Neural crest cell (in vitro differentiated cells): ENCODE measurements at places on chromosomes 5 and 9. TPM values are rescaled to one million over a fixed set of nuclear protein-coding genes. Genes with fewer than 3 reads are reported as not detected.
A peak's percentile ranks its signal among the peaks of the same experiment; 100 is the strongest.

The PCDHGA3 gene
- total RNA-seq, result 0.16 and 0.33 TPM in 2 replicates

DNA sequence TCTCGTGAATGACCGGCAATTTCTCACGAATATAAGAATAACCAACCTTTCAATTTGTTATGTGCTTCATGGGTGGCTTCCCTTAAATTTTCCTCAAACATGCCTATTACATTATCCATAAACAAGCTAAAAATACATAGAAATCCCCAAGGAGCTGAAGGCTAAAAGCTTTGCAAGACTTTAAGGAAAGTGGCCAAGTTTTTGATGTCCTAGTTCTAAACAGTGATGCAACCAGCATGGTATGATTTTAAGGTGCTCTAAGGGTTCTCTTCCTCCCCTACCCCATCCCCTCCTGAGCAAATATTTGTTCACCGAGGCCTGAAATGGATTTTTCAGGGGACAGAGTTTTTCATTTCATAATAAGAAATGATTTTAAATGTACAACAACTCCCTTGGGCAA is 79.8 kb downstream of the RGS7BP start:
- H3K36me3 ChIP-seq, result no peaks in the 10 kb centered on the region
- DNase-seq, result no peak
- peaks cover 5% of the 10 kb centered on the region for H3K27me3 ChIP-seq

GRCh38 chr9:21761309-21761901 is 41.0 kb upstream of the MTAP start:
- H3K27ac ChIP-seq, result no peak overlapping the region
- no peak overlapping the region for H3K4me3 ChIP-seq
- peaks cover 18% of the 10 kb centered on the region for H3K4me1 ChIP-seq
- no peak for DNase-seq
- peaks cover 2% of the 10 kb centered on the region for H3K27me3 ChIP-seq

GRCh38 chr5:109524555-109524954 is 114.8 kb upstream of the PJA2 start:
- H3K4me1 ChIP-seq, result no peaks in the 10 kb centered on the region
- H3K36me3 ChIP-seq, result no peaks in the 10 kb centered on the region
- H3K4me3 ChIP-seq, result no peak overlapping the region
- no peaks in the 10 kb centered on the region for H3K27me3 ChIP-seq

DNA sequence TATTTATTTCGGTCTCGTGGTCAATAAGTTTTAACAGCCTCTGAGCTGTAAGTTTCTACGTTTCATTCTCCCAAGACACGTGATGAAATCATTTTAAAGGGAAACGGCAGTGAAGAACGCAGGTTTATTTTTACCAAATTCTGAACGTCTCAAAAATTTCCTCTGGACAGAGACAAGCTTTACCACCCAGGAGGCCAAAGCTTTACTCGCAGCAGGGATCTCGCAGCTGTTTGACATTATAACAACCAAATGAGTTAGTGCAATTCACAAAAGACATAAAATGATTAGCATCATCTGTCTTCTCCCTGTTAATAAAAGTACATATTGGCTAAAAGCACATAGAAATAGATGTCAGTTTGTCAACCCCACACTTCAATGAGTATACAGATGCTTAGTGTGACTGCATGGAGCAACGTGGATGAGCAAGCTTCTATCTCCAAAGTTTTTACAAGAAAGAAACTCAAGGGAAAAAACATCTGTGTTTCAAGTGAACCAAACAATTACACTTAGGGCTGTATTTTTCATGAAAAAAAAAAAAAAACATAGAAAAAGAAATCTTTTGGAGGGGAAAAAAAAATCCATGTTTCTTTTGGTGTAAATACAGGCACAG is 2.5 kb downstream of the SEMA5A start:
- peaks cover 38% of the 10 kb centered on the region for H3K4me1 ChIP-seq
- peaks cover 3% of the 10 kb centered on the region for H3K27me3 ChIP-seq
- peak overlapping the region; percentile 91 for H3K4me3 ChIP-seq
- no peak overlapping the region for H3K27ac ChIP-seq

- H3K4me3 ChIP-seq, result peak overlapping the region; percentile 66
- peak overlapping the region; percentile 14 for H3K27ac ChIP-seq
- peaks cover 26% of the 10 kb centered on the region for H3K36me3 ChIP-seq
- no peak for DNase-seq
- H3K27me3 ChIP-seq, result no peaks in the 10 kb centered on the region
These were observed 7.2 kb downstream of the NDUFS6 start for GRCh38 chr5:1808439-1808838.

The MEGF10 gene
- total RNA-seq, result 90.2 and 96.1 TPM in 2 replicates

GRCh38 chr9:38622288-38622674 is 1.9 kb upstream of the ANKRD18A start:
- peaks cover 9% of the 10 kb centered on the region for H3K36me3 ChIP-seq
- peaks cover 75% of the 10 kb centered on the region for H3K27me3 ChIP-seq
- peaks cover 13% of the 10 kb centered on the region for H3K4me1 ChIP-seq
- no peak overlapping the region for H3K27ac ChIP-seq
- peak; percentile 20 for DNase-seq
- peak overlapping the region; percentile 86 for H3K4me3 ChIP-seq

The ZNF622 gene
- total RNA-seq, result 23.9 and 24.0 TPM in 2 replicates

DNA sequence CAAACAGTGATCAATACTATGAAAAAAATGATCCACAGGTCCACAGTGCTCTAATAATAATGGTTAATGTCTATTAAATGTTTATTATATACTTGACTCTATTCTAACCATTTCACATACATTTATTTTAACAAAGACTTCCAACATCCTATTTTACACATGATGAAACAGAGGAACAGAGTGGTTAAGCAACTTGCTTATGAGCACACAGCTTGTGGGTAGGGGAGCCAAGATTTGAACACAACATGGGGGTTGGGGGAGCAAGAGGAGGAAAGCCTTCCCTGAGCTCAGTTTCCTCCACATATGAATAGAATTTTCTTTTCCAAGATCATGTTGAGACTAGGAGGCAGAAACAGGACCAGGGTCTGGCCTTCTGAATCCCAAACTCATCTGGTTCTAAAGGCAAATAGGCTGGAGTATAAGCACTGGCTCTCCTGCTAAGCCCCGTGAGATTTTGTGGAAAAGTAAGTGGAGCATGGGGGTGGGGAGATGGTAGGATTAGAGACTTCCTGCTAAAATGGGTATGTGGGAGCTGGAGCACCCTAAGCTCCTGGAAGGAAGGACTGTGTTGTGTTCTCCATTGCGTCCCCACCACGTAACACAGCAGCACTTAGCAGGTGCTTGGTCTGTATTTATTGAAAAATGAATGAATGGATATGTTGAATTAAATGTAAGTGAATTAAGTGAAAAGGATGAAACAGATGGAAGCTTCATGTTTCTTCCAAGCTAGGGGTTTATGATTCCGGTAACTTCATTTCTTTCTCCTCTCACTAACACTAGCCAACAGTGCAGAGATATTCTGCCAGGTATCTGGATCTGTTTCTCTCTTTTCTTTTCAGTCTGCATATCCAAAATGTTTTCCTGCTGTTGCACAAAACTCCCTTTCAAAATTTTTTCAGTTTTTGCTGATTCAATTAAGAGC is 26.9 kb upstream of the GALNT10 start:
- no peaks in the 10 kb centered on the region for H3K36me3 ChIP-seq
- H3K4me3 ChIP-seq, result no peak overlapping the region
- DNase-seq, result no peak
- peaks cover 7% of the 10 kb centered on the region for H3K4me1 ChIP-seq

The NREP gene
- total RNA-seq, result 382 and 404 TPM in 2 replicates

DNA sequence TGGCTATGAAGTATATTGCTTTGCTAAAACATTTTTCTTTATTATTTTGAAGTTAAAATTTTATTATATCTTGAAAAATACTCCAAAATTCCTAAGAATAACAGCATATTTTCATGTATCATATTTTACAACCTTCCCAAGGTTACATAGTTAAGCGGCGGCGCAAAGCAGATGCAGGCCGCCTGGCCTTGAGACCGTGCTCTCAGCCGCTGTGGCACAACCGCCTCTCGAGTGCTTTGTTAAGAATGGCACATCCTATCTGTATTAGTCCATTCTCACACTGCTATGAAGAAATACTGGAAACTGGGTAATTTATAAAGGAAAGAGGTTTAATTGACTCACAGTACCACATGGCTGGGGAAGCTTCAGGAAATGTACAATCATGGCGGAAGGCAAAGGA is 228.8 kb downstream of the ARRDC3 start:
- H3K27me3 ChIP-seq, result no peaks in the 10 kb centered on the region
- no peak overlapping the region for H3K27ac ChIP-seq
- no peak for DNase-seq
- H3K36me3 ChIP-seq, result peaks cover 13% of the 10 kb centered on the region

The TTC39B gene
- 3.7 TPM in 2 replicates for total RNA-seq

The RNF38 gene
- total RNA-seq, result 55.7 and 63.8 TPM in 2 replicates

The HRCT1 gene
- total RNA-seq, result not detected in 2 replicates

DNA sequence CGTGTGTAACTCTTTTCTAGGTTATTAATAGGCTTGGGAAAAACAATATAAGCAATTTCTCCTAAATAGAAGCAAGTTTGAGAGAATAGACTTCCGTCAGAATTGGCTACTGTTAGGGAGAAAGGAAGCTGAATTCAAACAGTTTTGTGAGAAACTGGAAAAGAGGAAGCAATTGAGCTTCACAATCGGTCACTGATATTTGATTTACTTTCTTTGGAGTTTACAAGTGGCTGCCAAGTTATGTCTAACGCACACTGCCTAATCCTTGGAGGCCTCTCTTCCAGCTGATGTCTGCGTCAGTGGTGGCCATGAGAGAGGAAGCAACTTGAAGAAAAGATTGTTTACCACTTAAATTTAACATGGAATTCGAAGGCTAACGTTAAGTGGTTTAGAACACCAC is 319.5 kb downstream of the ADGRV1 start:
- H3K27me3 ChIP-seq, result no peaks in the 10 kb centered on the region
- H3K4me3 ChIP-seq, result no peak overlapping the region
- H3K27ac ChIP-seq, result no peak overlapping the region
- DNase-seq, result no peak
